ENCODE measurements at places on chromosomes 2 and 18. TPM values are rescaled to one million over a fixed set of nuclear protein-coding genes. Genes with fewer than 3 reads are reported as not detected.

Gene ZNF396
- 1.8 TPM for total RNA-seq

Gene DPP10
- total RNA-seq: not detected

Gene DPP4
- total RNA-seq: 636 TPM

Gene FBXO48
- total RNA-seq: 0.44 TPM

Gene DNAH6
- under 0.01 TPM for total RNA-seq

Gene SNTG2
- total RNA-seq: not detected

Gene ATP8B1
- total RNA-seq: 37.5 TPM

Gene ACMSD
- not detected for total RNA-seq

Gene CRYBA2
- not detected for total RNA-seq

Gene GPR17
- not detected for total RNA-seq

Gene SKA1
- 2.0 TPM for total RNA-seq

Data from placental pericyte (primary cell).